GM12892 (cell line): ENCODE measurements at places on chromosomes 13 and 19.

DNA sequence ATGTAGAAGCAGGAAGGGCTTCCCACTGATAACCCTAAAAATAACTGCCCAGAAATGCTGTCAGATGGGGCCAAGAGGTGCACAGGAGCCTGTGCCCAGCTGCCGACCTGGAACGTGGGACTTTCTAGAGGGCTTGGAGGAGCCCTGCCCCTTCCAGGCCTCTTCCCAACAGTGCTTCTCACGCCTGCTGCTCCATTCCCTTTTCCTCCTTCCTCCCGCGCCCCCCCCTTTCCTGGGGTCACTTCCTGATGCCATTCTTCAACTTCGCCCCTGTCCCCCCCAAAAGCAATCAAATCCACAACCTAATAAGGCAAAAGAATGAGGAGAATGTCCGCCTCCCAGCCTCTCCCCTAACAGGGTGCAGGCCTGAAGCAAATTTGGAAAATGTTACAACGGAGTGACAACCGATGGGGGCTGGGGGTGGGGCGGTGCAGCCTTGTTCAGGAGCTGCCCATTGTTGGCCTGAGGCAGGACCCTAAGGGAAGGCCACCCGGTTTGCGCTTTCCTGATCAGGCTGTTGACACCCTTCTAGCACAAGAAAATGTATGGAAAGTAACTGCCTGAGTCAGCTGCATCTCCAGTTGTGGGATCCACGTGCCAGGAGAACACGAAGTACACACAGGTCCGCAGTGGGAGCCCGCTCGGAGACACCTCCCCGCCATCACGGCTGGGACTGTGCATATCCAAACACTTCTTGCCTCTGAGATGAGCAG lies 18.7 kb downstream of the ACTN4 start:
- DNase-seq: no peak

- DNase-seq: no peak
Observed at GRCh38 chr13:44818016-44818415, 171.3 kb downstream of the NUFIP1 start.

DNA sequence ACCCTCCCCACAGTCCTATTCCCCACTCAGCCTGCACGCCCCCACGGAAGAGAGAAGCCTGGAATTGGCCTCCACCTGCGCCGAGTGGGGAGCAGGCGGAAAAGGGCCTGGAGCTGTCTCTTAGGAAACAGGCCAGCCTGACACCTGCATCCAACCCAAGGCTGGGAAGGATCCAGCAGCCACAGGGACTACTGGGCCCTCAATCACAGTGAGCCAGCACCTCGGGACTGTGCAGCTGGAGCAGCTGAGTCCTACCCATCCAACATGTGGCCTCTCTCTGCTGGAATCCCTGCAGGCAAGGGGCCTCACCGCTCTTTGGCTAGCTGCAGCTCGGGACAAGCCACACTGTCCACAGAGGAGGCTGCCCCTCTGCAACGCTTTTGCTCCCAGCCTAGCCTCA lies 8.3 kb upstream of the EPHX3 start:
- no peak for DNase-seq

GRCh38 chr13:46341112-46341711 lies 45.8 kb downstream of the RUBCNL start:
- no peak for DNase-seq

- no peak for DNase-seq
Observed at GRCh38 chr19:49297403-49297802, 27.6 kb downstream of the SLC6A16 start.

DNA sequence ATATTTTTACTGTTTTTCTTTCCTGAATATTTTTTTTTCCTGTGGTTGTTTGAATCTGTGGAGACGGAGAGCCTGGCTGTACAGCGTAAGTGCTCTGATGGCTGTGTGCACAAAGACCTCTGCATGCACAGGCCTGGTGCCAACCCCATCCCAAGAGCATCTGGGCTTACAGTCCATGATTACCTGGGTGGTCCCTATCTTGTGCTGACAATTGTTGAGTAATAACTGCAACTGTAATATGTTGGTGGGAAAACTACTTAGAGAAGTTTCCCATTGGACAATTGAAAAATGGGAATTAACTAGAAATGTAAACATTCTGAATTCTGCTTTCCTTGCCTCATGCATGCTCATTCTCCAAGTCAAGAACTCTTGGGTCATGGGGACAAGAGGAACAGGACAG lies 268.7 kb downstream of the SHISA2 start:
- DNase-seq: no peak

GRCh38 chr13:98416408-98416807 lies 160.5 kb downstream of the STK24 start:
- DNase-seq: no peak

GRCh38 chr13:91106565-91106964 lies 240.9 kb upstream of the MIR17HG start:
- no peak for DNase-seq

- no peak for DNase-seq
Observed at GRCh38 chr19:4807188-4807587, 15.7 kb downstream of the FEM1A start.

DNA sequence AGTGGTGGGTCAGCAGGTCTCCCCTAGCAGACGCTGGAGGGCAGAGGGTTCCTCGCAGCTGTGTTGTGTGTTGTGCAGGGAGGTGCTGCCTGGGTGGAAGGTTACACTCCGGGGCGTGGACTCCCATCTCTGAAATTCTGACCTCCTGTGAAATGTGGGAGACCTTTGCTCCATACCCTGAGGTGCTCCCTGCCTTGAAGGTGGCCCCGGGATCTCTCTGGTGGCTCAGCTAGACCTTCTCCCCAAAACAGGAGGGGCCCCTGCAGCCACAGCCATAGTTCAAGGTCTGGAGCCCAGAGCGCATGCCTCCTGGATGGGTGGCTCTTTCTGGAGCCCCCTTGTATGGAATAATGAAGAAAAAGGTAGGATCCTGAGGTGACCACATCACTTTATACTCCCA lies 70.2 kb downstream of the SOX1 start:
- DNase-seq: no peak

DNA sequence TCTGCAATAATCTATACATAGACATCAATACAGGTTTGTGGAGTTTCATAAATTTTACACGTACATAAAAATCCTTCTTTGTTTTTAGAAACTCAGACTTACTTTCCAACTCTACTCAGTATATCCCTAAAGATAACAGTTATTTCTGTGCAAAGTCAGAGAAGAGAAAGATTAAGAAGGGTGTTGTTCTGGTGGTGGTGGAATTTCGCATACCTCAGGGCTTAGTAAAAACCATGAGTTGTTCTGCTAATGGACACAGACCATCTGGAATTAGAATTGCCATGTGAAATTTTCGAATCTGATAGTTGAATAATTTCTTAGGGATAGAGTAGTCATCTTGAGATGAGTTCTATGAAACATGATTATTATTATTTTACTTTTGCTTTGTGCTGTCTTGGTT lies 102.7 kb downstream of the ZAR1L start:
- DNase-seq: no peak

- no peak for DNase-seq
Observed at GRCh38 chr19:42436006-42436405, 6.7 kb downstream of the CXCL17 start.

DNA sequence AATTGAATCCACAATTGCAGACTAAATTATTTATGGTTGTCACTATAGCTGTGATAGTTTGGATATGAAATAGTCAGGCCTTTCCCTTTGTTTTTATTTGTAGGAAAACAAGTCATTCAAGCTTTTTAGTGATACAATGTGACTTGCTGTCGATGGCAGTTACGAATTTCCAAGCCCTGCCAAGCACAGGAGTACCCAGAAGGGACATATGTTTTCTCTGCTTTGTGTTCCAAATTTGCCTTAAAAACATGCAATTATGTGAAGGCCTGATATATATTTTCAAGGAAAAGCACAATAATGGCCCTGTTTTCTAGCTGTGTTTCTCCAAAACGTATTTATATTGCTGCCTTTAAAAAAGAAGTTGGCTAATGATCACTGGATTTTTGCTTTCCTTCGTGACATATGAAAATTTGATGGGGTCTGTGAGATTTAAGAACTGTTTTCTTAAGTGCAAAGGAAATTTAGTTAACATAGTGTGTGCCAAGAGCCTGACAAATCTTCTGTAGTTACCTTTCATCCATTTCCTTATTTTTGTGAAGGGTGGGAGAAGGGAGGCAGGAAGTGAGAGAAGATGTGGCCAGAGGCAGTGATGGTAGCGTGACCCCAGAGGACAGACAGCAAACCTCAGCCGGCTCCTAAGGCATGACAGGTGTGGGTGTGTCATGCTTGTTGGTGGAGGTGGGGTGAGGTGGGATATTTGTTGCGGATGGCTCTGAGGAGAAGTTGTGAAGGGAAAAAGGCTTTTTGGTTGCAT lies 79.6 kb downstream of the TEX26 start:
- DNase-seq: no peak

DNA sequence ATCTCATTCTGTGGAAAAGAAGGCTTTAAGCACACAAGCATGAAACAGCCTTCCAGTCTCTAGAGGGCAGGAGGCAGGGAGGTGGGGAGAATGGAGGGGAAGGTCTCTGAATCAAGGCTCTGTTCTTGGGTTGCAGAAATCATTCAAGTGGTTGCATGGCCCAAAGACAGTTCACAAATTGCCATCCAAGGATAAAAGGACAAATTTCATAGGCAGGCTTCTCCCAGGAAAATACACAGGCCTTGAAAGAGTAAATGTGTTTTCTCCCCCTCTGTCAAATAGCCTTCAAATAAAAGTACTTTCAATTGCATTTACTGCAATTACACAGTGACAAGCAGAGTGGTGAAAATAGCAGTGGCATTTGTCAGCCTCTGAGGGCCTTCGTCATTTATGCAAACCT lies 450.8 kb downstream of the DCT start:
- no peak for DNase-seq
